ENCODE measurements at places on chromosomes 1 and 21. TPM values are rescaled to one million over a fixed set of nuclear protein-coding genes. Genes with fewer than 3 reads are reported as not detected.

- no peak for DNase-seq
Observed at GRCh38 chr1:68010090-68010489, 40.3 kb downstream of the DIRAS3 start.

DNA sequence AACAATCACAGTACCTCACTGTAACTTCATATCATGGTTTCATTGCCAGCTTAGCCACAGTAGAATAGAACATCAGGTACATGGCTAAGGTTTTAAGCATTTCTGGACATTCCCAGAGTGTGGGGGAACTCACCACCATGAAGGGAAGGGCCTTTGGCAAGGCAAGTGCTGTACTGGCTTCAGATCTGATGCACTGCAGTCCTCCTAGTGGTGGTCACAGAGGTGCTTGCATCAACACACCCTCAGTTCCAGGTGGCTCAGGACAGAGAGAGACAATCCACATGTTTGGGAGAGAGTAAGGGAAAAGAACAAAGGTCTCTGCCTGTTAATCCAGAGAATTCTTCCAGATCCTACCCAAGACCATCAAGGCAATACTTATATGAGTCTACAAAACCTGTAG, 528.4 kb upstream of the RGS18 start:
- DNase-seq = no peak

Gene FCRL1
- polyA plus RNA-seq = not detected

- DNase-seq = no peak
Observed at GRCh38 chr1:117843791-117844190, 85.6 kb downstream of the GDAP2 start.

DNA sequence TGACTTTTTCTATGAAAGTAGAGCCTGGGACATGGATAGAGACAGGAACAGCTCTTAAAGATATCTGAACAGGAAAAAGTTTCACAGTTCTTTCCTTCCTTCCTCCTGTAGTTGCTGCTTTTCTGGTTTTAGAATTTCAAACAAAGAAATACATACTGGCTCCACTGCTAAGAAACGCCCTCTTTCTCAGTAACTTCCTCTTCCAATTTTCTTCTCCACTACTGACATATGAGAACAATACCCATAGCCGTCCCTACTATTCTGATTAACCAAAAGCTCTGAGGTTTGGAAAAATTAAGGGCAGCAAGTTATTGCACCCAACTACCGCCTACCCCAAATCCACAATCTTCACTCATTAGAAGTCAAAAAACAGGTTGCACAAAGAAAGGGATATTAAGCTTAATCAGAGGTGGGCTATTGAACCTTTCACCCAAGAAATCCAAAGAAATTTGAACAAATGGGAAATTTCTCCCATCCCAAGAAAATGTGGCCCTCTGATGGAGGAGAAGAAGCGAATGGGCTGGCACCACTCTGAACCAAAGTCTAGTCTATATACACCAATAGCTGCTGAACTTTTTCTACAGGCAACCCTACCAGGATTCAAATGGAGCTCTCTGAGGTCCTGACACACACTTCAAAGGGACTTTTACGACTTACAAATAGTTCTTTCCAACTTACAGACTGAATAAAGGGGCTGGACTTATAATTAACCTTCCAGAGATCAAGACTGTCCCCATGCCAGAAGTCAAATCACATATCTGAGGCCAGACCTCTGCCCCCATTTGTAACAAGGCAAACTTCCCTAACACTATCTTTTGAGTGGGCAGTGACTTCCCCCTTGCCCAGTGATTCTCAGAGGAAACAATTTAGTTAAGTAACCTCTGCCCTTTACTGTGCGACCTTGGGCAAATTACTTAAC, 1.7 kb downstream of the WASF2 start:
- DNase-seq = no peak

Gene MCOLN3
- 1.1 TPM for polyA plus RNA-seq

- DNase-seq = no peak
Observed at GRCh38 chr1:116983678-116984077, 17.9 kb upstream of the CD101 start.

GRCh38 chr1:231721436-231721835, 94.8 kb downstream of the DISC1 start:
- DNase-seq = no peak

- no peak for DNase-seq
Observed at GRCh38 chr1:218302155-218302554, 17.1 kb downstream of the RRP15 start.

DNA sequence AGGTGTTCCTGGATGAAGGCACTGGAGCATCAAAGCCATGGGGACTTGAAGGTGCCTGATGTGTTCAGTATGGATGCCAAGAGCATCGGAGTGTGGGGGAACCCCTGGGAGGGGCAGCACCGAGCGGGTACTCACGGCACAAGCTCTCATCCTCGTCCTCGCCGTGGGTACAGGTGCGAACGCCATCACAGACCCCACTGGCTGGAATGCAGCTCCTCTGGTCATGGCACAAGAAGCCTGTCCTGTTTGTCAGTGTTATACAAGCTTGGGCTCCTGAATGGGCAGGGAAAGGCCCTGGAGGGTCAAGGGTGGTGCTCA, 6.0 kb downstream of the LDLRAD1 start:
- DNase-seq = no peak

Gene OR2T2
- polyA plus RNA-seq = not detected

Gene AVPR1B
- polyA plus RNA-seq = not detected

GRCh38 chr1:230495891-230496385, 69.8 kb upstream of the PGBD5 start:
- DNase-seq = no peak

GRCh38 chr1:244301595-244302130, 150.0 kb downstream of the ADSS2 start:
- DNase-seq = no peak

Gene CHRM3
- 0.03 TPM for polyA plus RNA-seq

DNA sequence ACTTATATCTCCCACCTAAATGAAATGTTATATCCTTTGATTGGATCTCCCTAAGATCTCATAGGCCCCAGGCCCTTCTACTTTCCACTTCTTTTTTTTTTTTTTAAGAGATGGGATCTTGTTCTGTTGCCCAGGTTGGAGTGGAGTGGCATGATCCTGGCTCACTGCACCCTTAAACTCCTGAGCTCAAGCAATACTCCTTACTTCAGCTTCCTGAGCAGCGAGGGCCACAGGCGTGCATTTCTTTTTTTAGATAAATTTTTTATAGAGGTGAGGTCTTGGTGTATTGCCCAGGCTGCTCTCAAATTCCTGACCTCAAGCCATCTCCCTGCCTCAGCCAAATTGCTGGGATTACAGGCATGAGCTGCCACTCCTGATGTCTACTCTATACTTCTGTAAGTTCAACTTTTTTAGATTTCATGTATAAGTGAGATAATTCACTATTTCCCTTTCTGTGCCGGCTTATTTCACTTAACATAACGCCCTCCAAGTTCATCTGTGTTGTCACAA, 987.5 kb upstream of the NCAM2 start:
- DNase-seq = no peak

- no peak for DNase-seq
Observed at GRCh38 chr1:171345536-171345935, 31.6 kb downstream of the FMO4 start.

Gene HRNR
- 0.04 TPM for polyA plus RNA-seq

DNA sequence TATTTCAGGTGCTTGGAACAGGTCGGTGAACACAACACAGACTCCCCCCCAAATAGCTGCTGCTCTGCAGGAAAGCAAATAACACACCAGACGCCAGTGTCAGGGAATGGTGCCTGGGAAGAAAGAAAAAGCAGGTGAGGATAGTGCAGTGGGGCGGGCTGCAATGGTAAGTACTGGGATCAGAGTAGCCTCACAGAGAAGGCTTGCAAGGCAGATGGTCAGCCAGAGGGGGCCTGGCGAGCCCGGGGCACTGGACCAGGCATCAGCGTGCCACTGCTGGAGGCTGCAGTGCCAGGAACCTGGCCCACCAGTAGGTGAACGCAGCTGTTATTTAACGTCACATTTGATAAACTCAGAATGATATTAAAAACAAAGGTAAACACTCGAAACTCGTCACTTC, 60.0 kb downstream of the POFUT2 start:
- no peak for DNase-seq

- no peak for DNase-seq
Observed at GRCh38 chr1:86205741-86206140, 49.2 kb upstream of the COL24A1 start.

- no peak for DNase-seq
Observed at GRCh38 chr1:2455757-2456156, 20.3 kb upstream of the PLCH2 start.

DNA sequence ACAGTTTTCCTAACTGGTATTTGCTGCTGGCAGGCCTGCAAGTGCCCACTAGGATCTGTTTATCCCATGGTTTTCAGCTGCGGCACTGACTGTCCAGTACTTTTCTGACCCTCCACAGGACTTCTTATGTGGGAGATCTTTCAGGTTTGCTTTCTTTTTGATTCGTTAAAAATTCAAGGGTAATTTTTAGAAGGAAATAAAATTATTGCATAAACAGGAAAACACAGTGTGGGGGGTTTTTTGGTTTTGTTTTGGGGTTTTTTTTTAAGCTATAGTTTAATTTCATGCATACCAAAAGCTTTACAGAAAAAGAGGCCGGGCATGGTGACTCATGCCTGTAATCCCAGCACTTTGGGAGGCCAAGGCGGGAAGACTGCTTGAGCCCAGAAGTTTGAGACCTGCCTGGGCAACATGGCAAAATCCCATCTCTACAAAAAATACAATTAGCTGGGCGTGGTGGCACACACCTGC, 3.6 kb downstream of the NIBAN1 start:
- no peak for DNase-seq

Gene CD5L
- polyA plus RNA-seq = 0.04 TPM

- peak; percentile 44 for DNase-seq
Observed at GRCh38 chr1:44294588-44295007, 60.5 kb downstream of the ERI3 start.

DNA sequence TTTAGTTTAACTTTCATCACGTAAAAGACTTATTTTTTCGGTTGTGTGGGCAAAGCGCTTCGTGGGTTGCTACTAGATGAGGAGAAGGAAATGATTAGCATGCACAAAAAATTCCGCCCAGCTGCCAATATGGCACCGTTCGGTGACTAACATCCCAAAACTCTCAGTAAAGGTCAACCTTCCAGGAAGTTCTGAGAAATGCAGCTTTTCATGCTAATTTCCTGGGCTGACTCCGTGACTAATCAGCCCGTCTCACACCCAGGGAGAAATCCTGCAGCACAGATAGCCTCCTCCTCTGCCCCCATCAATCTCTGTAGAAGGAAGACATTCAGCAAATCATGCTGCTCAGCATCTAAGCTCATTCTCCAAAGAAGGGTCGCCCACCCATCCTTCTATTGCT, 34.1 kb downstream of the TMCO4 start:
- no peak for DNase-seq

Gene KIAA0040
- polyA plus RNA-seq = 4.8 TPM

DNA sequence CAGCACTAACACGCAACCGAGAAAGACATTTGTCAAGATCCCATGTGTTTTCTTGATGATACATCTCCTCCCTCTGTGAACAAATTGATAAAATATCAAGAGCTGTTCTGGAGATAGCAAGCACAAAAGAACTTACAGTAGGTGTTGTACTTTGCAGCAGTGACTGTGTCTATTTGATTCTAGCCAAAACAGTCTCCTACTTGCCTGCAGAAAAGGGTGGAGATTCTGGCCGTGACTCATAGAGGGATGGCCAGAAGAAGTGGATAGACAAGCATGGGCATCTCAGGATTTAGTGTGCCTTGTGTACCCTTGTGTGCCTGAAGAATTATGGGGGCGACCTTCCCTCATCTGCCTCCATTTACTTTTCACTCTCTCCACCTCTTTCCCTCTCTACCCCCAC, 458.4 kb upstream of the LRRC7 start:
- DNase-seq = no peak

Gene OPRD1
- under 0.01 TPM for polyA plus RNA-seq

DNA sequence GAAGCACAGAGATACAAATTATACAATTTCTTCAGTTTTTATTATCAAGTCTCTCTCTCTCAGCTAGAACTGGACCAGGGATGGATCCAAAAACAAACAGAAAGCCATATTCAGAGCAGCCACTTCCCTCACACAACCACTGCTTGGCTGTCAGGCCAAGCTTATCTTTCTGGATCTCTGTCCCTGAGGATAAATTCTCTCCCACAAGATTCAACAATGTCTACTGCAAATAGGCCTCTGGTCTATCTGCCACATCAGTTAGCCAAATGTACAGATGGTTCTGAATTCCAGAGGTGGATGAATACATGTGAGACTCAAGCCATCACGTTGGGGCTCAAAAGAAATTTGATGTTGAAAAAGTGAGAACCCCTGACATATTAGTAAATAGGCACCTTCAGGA, 350.9 kb downstream of the LTN1 start:
- no peak for DNase-seq

Measured in heart left ventricle (tissue), 16 donors.